Activated CD4-positive, alpha-beta T cell treated with anti-CD3 and anti-CD28 coated beads, Interleukin-2, amount 50 U/mL, for 4 hours (primary cell): ENCODE measurements at places on chromosomes 3 and 15.

DNA sequence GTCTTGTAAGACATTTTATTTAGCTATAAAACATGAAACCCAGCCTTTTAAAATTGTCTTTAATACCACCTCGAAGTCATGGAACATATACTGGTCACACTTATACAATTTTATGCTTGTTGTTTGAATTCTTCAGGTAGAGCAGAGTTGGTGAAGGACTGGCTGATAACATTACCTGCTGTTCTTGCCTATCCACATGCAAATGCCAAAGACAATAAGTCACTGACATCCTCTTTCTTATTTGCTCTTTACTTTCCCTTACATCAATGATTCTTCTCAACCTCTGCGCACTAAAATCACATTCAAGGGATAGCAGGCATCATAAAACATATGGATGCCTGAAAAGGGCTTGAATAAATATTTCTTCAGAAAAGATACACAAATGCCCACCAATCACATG is 392.5 kb upstream of the ATP11B start:
- no peak for DNase-seq

- DNase-seq = no peak
These were observed 65.5 kb upstream of the SLC7A14 start for GRCh38 chr3:170651260-170651845.

DNA sequence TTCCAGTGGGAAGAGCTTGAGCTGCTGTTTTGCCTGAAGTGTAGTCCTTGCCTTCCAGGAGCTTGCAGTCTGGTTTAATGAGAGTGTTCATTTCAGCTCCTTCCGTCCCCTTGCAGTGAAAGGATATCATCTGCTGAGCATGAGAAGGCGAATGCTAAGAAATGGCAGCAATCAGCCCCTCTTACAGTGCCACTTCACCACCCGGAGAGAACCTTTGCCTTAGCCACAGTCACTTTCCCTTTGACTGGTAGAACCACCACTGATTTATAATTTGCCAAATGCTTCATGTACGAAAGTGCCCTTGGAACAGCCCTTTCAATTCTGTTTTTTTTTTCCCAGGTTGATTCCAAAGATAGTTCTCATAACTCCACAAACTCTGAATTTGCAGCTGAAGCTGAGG is 11.5 kb downstream of the TATDN2 start:
- DNase-seq = no peak

DNA sequence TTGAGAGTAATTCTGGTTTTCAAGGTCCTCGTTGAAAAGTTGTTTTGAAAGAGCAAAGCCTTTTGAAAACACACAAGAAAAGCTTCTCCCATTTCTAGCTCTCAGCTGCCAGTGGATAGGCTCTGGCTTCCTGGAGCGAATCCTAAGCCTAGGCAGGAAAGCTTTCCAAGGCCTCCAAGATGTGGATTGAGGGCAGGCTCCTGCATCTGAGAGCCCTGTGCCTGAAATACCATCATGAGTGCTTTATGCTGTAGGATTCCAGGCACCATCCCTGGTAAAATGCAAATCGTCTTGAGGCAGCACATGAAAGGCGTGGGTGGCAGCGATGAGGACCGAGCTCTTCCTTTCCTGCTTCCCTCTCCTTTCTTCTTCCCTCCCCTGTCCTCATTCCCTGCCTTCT is 60.7 kb upstream of the CORO2B start:
- no peak for DNase-seq

DNA sequence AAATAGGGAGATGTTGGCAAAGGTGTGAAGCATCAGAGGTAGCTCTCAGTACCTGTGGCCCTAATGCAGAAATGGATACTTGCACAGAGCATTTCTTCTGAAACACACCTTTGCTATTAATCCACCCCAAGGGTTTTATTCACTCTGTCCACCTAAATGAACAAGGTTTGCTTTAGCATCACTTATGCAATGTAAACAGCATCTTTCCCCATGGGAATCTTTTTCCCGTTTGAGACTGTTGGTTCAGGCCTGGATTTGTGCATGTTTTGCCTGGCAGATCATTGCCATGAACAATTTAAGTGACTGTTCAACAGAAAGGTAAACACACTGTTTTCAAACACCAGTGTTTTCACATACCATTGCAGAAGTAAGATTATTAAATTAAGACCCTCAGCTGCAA is 508.3 kb downstream of the SOX2 start:
- no peak for DNase-seq

DNA sequence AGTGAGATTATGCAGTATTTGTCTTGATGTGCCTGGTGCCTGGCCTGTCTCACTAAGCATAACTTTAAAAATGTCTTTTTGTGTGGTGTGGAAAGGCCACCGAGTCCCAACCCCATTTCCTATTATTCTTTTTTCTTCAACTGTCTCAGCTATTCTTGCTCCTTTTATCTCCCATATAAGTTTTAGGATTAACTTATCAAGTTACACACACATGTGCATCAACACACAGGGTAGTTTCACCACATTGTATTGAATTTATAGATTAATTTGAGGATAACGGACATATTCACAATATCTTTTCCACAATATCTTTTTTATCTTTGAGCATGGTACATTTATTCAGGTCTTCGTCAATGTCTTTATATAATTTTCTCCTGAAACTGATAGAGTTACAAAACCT is 127.6 kb downstream of the RYR3 start:
- no peak for DNase-seq

- DNase-seq = no peak
These were observed 641.2 kb upstream of the ARRDC4 start for GRCh38 chr15:97319291-97319690.

DNA sequence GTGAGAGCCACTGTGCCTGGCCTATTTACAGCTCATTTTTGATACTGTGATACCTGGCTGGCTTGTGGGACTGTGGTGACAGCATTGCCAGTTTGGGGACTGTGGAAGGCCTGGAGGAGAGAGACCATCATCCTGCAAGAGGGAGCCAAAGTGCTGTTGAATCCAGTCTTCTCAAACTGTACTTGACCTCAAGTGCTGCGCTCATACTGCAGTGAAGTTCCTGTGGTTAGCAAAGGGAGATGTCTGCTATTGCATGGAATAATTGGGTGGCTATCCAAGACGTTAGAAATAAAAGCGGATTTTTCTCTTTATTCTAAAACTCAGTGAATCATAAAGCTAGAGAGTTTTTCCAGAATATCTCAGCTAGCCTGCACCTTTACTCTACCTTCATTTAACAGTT is 83.4 kb downstream of the CCK start:
- DNase-seq = no peak

DNA sequence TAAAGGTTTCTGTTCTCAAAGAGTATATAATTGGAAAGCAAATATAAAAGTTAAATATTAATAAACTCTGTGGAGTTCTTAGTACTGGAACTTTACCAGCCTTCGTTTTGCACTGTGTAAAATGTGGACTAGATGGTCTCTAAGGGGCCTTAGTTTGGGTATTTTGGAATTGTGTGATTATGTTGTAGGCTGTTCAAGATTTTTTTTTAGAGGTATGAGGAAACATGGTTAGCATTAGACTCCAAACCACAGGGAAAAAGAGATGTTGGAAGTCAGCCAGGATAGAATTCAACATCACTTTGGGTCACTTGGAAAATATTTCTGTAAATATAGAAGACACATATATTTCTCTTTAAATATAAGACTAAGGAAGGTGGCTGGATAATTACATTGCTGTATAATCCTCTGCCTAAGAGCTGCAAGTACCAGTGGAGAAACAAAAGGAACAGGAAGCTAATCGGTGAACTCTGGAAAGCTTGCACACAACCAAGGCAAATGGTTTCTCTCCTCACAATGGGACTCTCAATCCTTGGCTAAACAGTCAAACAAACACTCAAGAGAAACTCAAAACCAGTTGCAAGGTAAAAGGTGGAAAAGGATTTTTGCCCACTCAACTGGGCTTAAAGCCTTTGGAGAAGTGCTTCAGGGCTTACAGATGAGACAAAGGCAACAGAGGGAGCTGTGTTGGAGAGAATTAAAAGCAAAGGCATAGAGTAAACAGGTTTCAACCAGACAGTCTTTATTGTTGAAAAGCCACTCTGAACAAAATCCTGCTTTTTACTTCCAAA is 141.7 kb downstream of the NR1D2 start:
- no peak for DNase-seq

DNA sequence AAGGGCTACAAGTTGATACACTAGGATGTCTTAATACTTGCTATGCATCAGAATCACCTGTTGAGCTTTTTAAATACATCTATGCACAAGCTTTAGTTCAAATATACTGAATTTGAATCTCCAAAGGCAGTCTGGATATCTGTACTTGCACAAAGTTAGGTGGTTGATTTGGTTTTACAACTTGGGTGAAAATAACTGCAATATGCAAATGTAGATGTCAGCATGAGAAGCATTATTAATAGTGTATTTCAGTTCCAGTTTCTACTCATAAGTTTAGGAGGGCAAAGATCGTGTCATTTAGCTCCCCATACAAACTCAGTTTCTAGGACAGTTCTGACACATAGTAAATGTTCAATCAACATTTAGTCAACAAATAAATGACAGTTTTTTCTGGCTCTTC is 25.6 kb downstream of the IQCB1 start:
- no peak for DNase-seq

DNA sequence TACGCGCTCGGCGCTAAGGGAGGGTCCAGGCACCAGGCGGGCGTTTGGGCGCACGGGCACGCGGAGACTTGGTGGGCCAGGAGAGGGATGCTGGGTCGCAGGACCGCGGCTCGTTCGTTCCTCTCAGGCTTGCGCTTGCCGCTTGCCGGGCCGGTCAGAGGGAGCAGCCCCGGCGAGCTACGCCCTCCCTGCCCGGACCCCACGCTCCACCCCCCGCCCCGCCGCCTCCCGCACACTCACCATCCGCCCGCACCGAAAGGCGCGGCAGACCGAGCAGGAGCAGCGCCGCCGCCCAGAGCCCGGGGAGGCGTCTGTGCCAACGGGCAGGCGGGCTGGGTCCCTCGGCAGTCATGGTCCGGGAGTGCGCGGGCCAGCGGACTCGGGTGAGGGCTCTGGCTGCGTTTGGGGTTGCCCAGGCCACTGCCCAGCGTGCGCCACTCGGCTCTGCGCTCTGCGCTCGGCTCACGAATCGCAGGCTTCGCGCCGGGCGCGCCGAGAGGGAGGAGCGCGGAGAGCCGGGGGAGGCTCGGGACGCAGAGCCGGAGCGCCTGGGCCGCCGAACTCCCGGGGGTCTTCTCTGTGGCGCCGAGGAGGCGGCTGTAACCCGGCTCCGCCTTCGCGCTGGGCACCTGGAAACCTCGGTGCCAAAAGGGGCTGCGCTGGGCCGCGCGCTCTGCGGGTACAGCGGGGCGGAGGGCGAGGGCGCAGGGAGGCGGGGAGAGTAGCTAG is at the start of gene SUSD5:
Gene SUSD5, minus strand, starts transcription at position 365 of the 729 bp plus-strand sequence. Its CDS starts 13 bp downstream, at position 352.
- DNase-seq = no peak

GRCh38 chr3:16667633-16668032 is 62.4 kb upstream of the DAZL start:
- DNase-seq = no peak

- no peak for DNase-seq
These were observed 13.1 kb downstream of the RYK start for GRCh38 chr3:134237454-134238145.

DNA sequence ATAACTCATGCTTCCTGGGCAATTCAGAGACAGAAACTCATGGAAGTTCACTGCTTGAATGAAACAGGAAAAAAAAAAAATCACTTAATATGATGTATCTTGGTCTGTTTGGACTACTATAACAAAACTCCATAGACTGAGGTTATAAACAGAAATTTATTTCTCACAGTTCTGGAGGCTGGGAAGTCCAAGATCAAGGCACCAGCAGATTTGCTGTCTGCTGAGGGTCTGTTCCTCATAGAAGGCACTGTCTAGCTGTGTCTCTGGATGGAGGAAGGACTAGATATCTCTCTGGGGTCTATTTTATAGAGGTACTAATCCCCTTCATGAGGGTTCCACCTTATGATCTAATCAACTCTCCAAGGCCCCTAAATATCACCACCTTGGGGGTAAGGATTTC is 119.3 kb downstream of the IGF2BP2 start:
- no peak for DNase-seq

- DNase-seq = no peak
These were observed 31.2 kb downstream of the PLA1A start for GRCh38 chr3:119628816-119629445.

DNA sequence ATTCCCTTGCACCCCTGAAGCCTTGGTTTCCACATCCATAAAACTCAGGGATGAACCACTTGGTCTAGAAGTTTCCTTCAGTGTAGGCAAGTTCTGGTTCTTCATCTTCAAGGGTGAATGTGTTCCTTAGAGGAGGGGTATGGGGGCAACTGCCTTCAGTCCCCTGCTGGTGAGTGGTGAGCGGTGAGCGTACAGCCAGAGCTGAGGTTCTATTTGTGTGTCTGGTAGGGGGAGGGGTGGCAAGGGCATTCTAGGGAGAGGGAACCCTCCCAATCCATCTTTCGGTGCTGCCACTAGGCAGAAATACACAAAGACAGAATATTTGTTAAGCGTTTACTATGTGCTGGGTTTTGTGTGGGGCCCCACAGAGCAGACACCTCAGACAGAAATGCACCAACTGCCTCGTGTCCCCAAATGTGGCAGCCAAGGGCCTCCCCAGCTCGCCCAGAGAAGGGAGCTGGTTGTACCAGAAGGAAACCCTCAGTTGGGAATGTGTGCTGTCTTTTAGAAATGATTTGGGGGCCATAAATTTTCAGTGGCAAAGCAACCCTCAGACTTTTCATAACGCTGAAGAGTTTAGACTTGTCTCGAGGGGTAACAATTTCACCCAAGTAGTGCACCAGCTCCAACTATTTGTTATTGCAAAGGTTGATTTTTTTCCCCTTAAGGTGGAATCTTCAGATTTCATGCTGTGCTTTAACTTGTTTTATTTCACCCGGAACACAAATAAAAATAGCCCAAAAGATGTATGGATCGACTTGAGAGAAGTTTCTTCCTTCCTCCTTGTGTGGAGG is 137.6 kb downstream of the FBLN2 start:
- DNase-seq = no peak

- DNase-seq = no peak
These were observed 2.0 kb upstream of the NR1I2 start for GRCh38 chr3:119779731-119780383.

DNA sequence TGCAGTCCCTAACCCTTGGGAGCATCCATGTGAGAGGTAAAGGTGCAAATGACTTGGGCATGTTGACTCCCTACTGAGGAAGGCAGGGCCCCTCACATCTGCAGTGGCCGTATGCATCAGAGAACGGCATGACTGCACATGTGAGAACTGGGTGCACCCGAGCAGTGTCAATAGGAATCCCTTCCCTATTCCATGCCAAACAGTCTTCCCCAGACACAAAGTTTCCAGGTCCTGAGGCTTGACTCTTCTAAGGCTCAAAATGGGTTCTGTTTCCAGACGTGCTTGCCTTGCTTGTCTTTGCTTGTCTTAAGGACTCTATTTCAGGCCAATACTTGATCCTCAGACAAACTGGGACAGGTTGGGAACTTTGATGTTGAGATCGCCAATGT is 20.5 kb upstream of the ANPEP start:
- no peak for DNase-seq

GRCh38 chr15:31407376-31407775 is 80.7 kb downstream of the KLF13 start:
- no peak for DNase-seq

GRCh38 chr15:70267879-70268278 is 170.2 kb upstream of the TLE3 start:
- DNase-seq = no peak

- no peak for DNase-seq
These were observed 1.7 kb upstream of the SLC4A7 start for GRCh38 chr3:27485866-27486265.
